ENCODE measurements at places on chromosomes 5 and 9. TPM values are rescaled to one million over a fixed set of nuclear protein-coding genes. Genes with fewer than 3 reads are reported as not detected.

GMCL2 gene
- total RNA-seq = not detected

DNA sequence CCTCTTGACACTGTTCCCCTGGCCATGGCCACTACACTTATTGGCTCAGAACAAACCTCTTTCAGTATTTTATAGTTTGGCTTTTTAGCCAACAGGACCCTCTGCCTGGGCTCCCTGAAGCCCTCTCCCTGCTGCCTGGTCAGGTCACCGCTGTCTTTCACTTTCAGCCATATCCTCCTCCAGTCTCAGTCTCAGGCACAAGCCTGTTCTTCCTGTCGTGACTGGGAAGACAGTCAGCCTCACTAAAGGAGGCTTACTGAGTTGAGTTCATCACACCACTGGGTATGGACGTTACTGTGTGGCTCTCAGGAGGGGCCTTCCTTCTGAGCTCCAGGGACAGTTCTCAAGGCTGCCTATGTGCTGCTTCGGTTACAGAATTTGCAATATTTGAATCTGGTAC is 2.0 kb downstream of the QSOX2 start:
- DNase-seq = no peak

DNA sequence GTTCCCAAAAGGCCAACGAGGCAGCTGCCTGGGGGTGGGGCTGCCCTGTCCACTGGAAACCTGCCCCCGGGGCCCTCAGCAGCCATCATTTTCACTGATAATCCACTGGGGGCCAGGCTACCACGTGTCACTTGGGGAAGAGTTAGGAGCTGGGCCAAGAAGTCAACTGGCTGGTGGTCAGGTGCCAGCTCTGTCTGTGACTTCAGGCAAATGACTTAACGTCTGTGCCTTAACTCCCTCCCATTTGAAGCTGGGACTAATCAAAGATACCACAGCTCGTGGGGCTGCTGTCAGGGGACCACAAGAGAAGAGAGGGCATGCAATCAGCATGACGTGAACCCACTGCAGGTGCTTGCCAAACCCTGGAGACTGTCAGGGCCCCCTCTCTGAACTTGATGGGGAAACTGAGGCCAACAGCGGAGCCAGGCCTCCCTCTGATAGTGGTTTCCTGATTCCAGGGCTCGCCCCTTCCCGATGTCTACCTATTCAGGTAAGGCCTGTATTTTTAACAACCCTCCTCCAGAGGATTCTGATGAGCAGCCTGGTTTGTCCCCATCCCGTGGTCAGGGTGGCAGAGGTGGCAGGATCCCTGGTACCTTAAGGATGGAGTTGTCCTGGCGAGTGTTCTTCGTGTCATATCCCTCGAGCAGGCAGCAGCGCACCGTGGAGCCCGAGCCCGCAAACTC is 12.3 kb upstream of the DPM2 start:
- DNase-seq = no peak

GRCh38 chr5:132025403-132025971 is 14.0 kb upstream of the ACSL6 start:
- no peak for DNase-seq

- DNase-seq = no peak
Observed at GRCh38 chr5:14063138-14063537, 80.0 kb upstream of the TRIO start.
